ENCODE measurements at places on chromosomes 1 and 21.

DNA sequence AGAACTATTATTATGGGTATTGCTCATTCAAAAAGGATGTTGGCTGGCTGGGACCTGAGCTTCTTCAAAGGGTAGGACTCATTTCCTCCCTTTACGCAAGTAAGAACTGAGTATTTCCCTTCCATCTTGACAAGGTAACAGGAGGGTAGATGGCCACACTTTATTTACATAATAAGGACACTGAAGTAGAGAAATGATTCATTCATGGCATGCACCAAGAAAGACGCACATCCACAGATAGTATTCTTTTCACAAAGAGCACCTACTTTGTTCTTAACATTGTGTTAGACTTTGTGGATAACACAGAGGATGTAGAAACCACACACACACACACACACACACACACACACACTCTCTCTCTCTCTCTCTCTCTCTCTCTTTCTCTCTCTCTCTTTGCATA, 82.9 kb downstream of the FAM78B start:
- no peak for DNase-seq

DNA sequence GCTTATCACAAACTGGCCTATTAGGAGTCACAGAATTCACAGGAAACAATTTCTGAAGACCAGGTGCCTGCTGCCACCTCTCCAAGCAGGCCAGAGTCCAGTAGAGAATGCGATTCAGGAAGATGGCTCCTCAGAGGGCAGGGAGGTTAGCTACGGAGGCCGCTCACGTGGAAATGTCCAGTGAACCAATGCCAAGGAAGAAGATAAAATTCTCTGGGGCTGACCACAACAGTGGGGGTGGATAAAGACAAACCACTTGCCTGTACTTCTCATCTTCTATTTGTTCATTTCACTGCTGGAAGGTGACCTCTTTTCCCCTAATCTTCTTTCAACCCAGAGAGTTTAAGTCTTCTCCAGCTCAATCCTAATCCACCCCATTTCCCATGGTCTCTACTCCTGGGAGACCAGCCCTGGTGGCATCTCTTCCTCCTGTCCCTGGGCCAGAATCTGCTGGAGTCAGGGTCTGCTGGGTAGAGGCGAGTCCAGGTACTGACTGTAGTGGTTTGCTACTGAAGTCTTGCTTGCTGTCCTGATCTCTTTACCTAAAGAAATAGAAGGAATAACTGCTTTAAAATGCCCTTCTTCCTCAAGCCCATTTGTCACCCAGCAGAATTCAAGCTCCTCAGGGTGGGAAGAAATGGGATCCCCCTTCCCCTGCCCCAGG, 3.2 kb downstream of the PSRC1 start:
- DNase-seq = no peak

GRCh38 chr1:154659823-154660592, 52.0 kb upstream of the ADAR start:
- DNase-seq = no peak

GRCh38 chr1:869499-870244, 54.1 kb upstream of the SAMD11 start:
- no peak for DNase-seq

DNA sequence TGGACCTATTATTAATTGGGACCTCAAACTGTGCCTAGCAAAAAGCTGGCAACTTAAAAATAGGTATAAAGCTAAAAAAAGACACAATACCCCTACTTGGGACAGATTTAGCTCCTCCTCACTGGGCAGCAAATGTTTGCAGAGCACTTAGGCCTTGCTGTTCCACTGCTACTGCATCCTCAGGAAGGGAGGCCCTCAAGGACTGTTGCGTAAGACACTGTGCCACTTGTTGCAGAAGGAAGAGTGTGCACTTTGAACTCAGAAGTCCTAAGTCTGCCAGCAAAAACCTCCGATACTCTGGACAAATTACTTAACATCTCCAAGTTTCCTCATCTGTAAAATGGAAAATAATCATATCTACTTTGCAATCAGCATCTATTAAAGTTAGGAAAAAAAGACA, 322.9 kb downstream of the BARHL2 start:
- no peak for DNase-seq

- no peak for DNase-seq
Observed at GRCh38 chr1:25520446-25521061, 22.9 kb upstream of the LDLRAP1 start.

DNA sequence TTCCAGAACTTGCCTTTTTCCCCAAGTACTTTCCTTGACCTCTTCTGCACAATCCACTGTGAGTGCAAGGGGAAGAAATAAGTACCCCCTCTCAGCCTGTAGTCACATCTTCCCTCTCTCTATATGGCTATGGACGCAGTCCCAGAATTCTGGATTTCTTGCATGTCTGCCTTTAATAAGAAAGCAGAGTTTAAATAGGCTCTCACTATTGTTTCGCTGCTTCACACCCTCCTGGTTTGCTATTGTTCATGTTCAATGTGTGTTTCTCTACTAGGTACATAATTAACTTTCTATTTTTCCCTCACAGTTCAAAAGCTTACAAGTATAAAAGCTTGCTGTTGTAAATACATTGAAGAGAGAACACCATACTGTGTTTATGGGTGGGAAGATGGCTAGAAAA, 181.5 kb upstream of the C1orf105 start:
- no peak for DNase-seq

- no peak for DNase-seq
Observed at GRCh38 chr21:38310646-38311485, 54.1 kb downstream of the KCNJ15 start.

GRCh38 chr1:69167876-69168275, 399.8 kb upstream of the LRRC7 start:
- no peak for DNase-seq

- no peak for DNase-seq
Observed at GRCh38 chr1:150973258-150973835, 1.3 kb downstream of the CERS2 start.

DNA sequence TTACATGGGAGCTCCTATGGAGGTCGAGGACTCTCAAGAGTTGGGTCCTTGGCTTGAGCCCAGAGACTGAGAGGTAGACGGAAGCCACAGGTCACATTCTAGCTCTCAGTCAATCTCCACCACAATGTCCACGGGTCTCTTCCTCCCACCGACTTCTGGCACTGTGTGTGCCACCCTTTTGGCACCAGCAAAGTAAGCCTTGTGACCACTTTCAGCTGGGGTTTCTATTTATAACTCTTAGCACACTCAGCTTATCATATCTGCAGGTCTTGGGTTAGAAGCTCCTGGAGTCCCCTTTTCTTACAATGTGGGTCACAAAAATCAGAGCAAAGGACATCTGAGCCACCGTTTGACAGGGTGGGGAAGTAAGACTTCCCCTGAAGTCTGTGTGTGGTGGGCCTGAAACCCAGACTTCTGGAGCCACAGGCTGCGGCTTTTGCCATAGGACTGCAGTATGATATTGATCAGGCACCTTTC, 28.3 kb downstream of the NCMAP start:
- DNase-seq = no peak
